Inflammatory macrophage treated with lipopolysaccharide for 1 hour (primary cell): ENCODE measurements at places on chromosomes 3 and 15.

DNA sequence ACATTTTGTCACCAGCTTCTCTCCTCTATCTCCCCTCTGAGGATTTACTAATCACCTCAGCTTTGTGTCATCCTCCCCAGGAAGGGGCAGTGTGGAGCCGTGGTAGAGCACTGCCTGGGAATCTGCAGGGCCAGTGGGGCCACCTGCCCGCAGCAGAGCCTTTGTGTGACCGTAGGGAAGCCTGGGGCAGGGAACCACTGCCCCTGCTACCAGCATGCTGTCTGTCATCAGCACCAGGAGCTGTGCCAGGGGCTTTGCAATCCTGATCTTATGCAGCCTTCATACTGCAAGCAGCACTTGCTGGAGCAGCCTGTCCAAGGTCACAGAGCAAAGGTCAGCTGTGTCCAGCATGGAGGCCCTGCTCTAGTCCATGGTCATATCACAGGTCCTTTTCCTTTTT lies 170.2 kb upstream of the IL12A start:
- no peak for DNase-seq

DNA sequence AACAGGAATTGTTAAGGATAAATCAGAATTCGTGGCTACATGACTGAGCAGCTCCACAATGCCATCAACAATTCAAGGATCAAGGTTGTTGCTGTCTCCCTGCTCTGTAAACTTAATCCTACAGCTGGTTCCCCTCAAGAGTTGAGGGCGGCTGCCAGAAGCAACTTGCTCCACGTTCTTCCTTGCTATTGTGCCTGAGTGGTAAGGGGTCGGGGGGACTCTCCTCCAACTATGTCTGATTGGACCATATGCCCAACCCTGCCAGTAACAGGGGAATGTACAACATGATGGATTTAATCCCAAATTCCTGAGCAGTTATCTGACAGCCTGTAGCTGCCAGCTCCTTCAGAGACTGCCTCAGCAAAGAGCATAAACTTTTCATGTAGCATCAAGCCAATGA lies 37.9 kb upstream of the MECOM start:
- DNase-seq = no peak

DNA sequence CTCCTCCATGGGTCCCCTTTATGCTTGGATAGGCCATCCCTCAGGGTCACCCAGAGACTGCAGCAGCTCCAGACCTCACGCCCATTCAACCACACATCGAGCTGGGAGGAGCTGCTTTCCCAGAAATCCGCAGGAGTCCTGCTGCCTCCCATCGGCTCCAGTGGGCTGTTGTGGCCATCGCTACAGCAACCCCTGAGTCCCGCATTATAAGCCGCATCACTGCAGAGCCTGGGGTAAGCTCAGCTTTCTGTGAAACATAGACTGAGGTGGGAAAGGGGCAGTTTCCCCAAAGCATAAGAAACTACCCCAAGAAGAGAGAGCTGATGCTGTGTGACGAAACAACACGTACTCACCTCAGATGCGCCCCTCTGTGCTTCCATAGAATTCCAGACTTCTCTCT lies 35.7 kb downstream of the MRPL46 start:
- DNase-seq = no peak

GRCh38 chr3:62990704-62991413 lies 115.6 kb upstream of the CADPS start:
- DNase-seq = no peak

DNA sequence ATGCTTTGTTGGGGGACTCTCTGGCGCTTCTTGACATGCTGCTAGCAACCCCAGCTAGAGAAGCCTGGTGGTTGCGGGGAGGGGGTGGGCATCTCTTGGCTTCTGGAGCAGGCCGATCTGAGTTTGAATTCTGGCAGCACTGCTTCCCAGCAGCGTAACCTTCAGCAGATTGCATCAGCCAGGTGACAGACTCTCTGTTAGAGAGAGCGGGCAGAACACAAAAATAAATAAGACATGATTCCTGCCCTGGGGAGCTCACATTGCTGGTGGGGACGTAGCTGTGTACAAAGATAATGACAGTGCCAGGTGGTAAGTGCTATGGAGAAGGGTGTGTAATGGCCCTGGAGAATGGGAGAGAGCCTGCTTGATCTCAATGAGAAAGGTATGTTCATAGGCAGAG lies 87.4 kb downstream of the THSD4 start:
- DNase-seq = no peak

GRCh38 chr15:66050264-66050663 lies 181.0 kb downstream of the RAB11A start:
- DNase-seq = no peak

GRCh38 chr3:191355406-191355805 lies 25.1 kb upstream of the UTS2B start:
- no peak for DNase-seq

DNA sequence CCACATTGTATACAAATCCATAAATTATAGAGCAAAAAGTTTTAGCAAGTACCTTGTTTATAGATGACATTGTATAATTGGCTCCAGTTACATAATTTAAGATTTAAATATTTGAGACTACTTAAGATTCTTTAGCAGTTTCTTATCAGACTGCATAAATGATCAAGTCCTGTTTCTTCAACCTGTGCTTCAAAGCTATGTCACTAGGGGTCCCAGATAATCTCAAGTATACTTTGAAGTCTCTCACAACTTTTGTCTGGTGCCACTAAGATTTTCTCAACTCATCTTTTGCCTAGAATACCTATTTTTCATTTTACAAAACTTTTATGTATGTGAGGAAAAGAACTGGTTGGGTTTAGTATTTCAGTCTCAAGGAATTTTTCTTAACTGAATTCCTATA lies 205.5 kb downstream of the STAG1 start:
- no peak for DNase-seq

GRCh38 chr3:106428565-106428994 lies 559.8 kb upstream of the CBLB start:
- no peak for DNase-seq

DNA sequence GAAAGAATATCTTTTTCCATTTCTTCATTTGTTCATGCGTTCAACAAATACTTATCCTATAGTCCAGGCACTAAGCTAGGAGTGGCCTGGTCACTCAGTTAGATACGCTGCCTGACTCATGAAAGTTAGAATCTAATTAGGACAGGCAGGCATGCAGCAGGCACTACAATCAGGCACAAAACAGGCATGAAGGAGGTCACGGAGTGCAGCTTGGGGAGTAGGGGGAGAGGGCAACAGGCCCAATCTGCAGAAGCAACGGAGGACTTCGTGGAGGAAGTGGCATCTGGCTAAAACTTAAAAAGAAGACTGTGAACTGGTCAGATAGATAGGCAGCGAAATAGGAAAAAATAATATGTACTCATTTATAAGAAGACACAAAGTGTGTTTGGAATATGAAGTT lies 420.9 kb downstream of the MAGI1 start:
- DNase-seq = no peak

GRCh38 chr15:83443076-83443847 lies 3.9 kb upstream of the SH3GL3 start:
- no peak for DNase-seq

- no peak for DNase-seq
These were observed 25.0 kb upstream of the CTSH start for GRCh38 chr15:78969687-78970349.

- no peak for DNase-seq
These were observed 25.2 kb upstream of the CCDC39 start for GRCh38 chr3:180704532-180704931.

GRCh38 chr15:25504307-25504706 lies 65.5 kb upstream of the UBE3A start:
- no peak for DNase-seq

- DNase-seq = no peak
These were observed 57.2 kb downstream of the PLD1 start for GRCh38 chr3:171753025-171753472.

DNA sequence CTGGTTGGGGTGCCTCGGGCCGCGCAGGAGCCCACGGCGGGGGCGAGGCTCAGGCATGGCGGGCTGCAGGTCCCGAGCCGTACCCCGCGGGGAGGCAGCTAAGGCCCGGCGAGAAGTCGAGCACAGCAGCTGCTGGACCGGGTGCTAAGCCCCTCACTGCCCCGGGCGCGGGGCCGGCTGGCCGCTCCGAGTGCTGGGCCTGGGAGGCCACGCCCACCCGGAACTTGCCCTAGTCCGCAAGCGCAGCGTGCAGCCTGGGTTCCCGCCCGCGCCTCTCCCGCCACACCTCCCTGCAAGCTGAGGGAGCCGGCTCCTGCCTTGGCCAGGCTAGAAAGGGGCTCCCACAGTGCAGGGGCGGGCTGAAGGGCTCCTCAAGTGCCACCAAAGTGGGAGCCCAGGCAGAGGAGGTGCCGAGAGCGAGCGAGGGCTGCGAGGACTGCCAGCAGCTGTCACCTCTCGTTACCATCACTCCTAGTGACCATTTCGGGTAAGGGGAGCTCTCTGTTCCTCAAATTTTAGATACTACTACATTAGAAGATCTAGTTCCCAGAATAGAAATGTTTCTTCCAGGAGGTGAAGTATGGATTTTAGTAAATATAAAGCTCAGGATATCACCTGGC lies 417.0 kb upstream of the AGTR1 start:
- DNase-seq = no peak

DNA sequence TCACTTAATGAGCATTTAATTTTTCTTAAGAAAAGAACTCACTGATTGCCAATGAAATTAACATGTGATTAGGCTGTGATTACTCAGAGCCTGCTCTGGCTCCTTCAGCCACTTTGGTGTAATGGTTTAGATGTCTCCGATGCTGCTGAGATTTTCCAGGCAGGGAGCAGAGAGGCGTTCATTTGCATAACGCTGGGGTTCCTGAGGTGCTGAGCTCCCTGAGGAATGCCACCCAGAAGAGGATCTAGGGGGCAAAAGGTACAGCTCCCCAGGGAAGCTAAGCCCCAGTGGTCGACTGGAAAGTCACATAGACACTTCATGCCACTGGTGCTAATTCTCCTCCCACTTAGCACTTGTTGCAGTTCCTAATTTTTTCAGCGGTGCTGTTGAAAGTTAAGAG lies 119.5 kb downstream of the USP13 start:
- no peak for DNase-seq

GRCh38 chr3:16789344-16790120 lies 95.2 kb upstream of the PLCL2 start:
- DNase-seq = no peak

- no peak for DNase-seq
These were observed 173.3 kb downstream of the SEMA6D start for GRCh38 chr15:47890397-47891150.

DNA sequence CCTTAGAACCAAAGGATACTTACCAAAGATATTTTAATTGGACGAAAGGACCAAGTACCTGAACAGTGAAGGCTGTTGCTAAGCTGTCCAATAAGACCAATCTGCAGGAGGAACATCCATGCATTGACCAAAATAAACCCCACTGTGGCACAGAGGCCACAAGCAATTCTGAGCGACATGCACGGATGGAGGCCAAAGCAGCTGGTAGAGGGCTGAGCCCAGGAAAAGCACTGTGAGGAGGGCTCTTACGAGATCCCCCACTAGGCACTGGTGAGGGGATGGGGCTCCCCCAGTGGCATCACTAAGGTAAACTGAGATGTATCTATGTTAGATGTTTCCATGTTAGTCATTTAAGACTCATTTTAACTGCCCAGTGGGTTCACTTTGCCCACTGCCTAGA lies 720.2 kb upstream of the LMCD1 start:
- DNase-seq = no peak

GRCh38 chr3:152281133-152281713 lies 12.5 kb downstream of the MBNL1 start:
- no peak for DNase-seq

GRCh38 chr3:66404197-66404596 lies 96.6 kb downstream of the LRIG1 start:
- DNase-seq = no peak

DNA sequence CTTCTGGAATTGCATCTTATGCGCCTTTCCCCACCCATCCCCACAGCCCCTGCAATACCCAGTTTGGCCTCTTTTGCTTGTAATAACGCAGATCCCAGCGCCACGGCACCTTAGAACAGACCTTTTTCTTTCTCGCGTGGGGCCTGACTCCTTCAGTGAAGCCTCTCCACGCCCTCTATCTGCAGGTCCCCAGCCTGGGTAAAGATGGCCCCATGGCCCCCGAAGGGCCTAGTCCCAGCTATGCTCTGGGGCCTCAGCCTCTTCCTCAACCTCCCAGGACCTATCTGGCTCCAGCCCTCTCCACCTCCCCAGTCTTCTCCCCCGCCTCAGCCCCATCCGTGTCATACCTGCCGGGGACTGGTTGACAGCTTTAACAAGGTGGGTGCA lies 594 bp downstream of the CRELD1 start:
- DNase-seq = no peak

- DNase-seq = no peak
These were observed 1.9 kb upstream of the TRIM71 start for GRCh38 chr3:32815841-32816438.

DNA sequence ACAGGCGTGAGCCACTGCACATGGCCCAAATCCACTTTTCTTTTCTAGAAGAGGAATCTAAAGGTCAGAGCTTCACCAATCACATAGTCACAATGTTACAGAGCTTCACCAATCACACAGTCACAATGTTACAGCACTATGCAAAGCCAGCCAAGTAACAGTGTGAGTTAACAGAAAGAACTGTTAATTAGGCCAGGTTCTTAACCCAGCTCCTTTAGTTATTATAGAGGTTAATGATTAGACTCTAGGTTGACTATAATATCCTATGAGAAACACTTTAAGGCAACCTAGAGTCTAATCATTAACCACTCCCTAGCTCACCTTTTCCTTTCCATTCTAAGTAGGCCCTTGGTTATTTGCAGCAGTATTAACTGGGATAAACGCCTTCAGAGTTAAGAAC lies 54.0 kb downstream of the TASOR start:
- no peak for DNase-seq

- DNase-seq = no peak
These were observed 177.5 kb downstream of the TCF12 start for GRCh38 chr15:57095896-57096295.

DNA sequence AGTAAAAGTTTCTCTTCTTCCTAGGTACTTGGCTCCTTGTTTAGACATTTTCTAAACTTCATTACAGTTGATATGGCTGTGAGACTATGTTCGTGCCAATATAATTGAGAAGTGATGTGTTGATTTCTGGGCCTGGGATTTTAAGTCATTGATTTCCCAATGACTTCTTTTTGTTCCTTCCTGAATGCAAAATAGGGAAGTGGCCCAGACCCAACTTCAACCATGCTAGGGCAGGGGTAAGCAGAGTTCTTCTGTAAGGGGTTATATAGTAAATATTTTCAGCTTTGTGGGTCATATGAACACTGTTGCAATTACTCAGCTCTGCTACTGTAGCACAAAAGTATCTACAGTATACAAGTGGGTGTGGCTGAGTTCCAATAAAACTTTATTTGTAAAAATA lies 320.1 kb upstream of the WNT5A start:
- no peak for DNase-seq

- DNase-seq = no peak
These were observed 21.4 kb downstream of the CCDC191 start for GRCh38 chr3:114034787-114035545.
